ENCODE measurements at places on chromosomes 6 and 20.

GRCh38 chr20:5877128-5877527 is 73.2 kb downstream of the TRMT6 start:
- no peak for DNase-seq

GRCh38 chr6:90989763-90990162 is 402.9 kb upstream of the MAP3K7 start:
- DNase-seq = no peak

GRCh38 chr20:51196991-51197651 is 174.2 kb upstream of the KCNG1 start:
- DNase-seq = no peak

GRCh38 chr6:30830438-30830837 is 53.9 kb upstream of the DDR1 start:
- DNase-seq = no peak

DNA sequence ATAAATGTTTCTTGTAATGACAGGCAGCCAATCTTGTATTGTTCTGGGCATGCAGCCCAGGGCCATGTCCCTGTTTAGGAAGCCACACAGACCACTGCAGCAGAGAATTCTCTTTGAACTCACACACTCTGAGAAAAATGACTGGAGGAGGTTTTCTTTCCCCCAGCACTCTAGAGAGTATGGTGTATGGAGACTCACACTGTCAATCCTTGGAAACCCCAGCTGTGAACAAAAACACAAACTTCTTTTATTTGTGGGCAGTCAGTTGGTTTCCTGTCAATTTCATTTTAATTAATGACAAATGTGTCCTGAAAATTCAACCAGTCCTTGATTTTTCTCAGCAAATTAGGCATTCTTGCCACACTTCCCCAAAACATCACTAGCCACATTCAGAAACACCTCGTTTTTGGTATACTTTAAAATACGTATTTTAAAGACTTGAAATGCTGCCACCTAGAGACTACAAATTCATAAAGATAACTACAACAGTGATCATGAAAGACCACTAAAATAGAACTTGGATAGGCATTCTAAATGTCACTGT is 52.9 kb upstream of the UFL1 start:
- no peak for DNase-seq

GRCh38 chr6:133301835-133302234 is 60.7 kb downstream of the EYA4 start:
- DNase-seq = no peak

All from activated T-cell treated with anti-CD3 and anti-CD28 coated beads for 1 hour (primary cell).